Tibial nerve (tissue), 4 donors: ENCODE measurements at places on chromosomes 3 and 15. TPM values are rescaled to one million over a fixed set of nuclear protein-coding genes. Genes with fewer than 3 reads are reported as not detected.

DNA sequence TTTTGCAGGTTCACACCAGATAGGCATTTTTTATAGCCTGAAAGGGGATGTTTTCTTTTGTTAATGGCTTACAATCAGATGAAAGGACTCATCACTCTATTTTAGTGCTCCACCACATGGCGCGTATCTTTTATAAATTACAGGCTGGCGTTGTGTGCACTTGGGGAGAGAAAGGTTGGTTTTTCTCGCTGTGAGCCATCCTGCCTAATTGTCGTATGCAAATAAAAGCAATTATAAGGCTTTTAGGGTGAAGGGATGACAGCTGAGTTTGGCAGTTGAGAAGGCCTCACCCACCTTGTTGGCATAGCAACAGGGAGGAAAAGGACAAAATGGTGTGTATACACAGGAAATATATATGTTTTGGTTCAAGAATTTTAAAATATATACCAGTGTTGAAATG is 268.0 kb downstream of the NR2F2 start:
- H3K27me3 ChIP-seq: no peaks in the 10 kb centered on the region
- no peak overlapping the region for H3K27ac ChIP-seq
- H3K4me3 ChIP-seq: no peak overlapping the region
- H3K4me1 ChIP-seq: no peaks in the 10 kb centered on the region
- no peaks in the 10 kb centered on the region for H3K36me3 ChIP-seq

DNA sequence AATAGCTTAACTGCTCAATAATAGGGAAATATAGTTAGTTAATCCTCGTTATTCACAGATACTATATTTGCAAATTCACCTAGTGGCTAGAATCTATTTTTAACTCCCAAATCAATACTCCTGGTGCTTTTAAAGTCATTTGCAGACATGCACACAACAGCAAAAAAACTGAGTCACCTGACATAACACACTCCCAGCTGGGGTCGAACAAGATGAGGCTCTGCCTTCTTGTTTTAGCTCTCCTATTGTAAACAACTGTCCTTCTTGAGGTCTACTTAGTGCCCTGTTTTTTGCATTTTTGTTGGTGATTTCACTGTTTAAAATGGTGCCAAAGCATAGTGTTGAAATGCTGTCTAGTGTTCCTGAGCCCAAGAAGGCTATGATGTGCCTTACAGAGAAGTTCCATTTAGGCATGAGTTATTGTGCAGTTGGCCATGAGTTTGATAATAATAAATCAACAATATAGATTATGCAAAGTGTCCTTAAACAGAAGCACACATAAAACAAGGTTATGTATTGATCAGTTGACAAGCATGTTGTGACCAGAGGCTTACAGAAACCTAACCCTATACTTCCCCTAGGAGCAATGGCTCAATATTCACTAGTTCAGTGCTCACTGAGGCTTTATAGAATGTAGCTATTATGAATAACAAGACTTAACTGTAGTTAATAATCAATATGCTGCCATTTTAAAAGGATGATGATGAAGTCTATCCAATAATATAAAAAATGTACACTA is 18.6 kb downstream of the MAP3K13 start:
- H3K27me3 ChIP-seq: no peaks in the 10 kb centered on the region
- no peaks in the 10 kb centered on the region for H3K4me1 ChIP-seq
- no peak overlapping the region for H3K27ac ChIP-seq
- no peak overlapping the region for H3K4me3 ChIP-seq
- no peak for DNase-seq
- no peaks in the 10 kb centered on the region for H3K36me3 ChIP-seq

DNA sequence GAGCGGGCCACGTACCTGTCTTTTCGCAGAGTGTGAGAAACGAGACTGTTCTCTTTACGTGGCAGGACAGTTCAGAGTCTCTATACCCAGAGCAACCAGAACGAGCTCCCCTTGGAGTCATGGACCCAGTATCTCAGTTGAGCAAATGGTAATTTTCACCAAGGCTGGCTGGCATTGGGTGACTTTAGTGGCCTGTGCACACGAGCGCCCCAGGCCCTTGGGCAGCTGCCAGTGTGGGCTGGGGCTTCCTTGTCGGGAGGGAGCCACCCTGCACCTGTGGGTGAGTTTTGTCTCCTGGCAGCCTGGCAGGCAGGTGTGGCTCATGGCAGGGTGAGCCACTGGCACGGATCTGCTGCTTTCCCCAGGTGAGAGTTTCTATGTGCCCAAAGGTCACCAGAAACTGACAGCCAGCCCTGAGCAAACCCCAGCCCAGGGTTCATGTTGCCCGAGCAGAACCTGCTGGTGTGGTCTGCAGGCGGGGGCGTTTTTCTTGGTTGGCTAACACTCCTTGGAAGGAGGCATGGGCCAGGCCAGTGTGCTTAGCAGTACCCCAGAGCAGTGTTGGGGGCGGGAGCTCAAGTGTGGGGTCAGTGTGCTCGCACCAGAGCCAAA is 135.0 kb downstream of the TJP1 start:
- H3K36me3 ChIP-seq: no peaks in the 10 kb centered on the region
- H3K27ac ChIP-seq: no peak overlapping the region
- H3K4me3 ChIP-seq: no peak overlapping the region
- H3K4me1 ChIP-seq: no peaks in the 10 kb centered on the region
- no peak for DNase-seq

The DIPK2A gene
- total RNA-seq: 42.2 TPM

The NPAP1 gene
- total RNA-seq: not detected

DNA sequence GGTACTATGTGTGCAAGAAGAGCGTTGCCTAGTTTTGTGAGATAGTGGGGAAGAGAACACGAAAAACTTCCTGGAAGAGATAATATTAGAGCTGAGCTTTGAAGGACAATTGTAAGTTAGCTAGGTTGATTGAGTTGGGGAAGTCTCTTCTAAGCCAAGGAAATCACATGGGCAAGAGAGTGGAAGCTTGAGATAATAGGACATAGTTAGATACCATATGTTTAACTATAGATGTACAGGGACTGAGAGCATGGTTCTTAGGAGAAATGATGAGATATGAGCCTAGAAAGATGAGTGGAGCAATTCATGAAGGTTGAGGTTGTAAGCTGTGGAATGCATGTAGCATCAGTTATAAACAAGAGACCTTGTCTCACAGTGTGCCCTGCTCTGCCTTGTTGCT is 30.1 kb upstream of the AQP9 start:
- H3K4me3 ChIP-seq: no peak overlapping the region
- H3K27me3 ChIP-seq: no peaks in the 10 kb centered on the region
- no peak for DNase-seq
- H3K36me3 ChIP-seq: no peaks in the 10 kb centered on the region
- H3K27ac ChIP-seq: no peak overlapping the region
- no peaks in the 10 kb centered on the region for H3K4me1 ChIP-seq

- H3K27ac ChIP-seq: no peak overlapping the region
- peaks cover 15% of the 10 kb centered on the region for H3K4me1 ChIP-seq
- no peaks in the 10 kb centered on the region for H3K36me3 ChIP-seq
These were observed 7.3 kb upstream of the MAPK6 start for GRCh38 chr15:52011711-52012144.
